Right ventricle myocardium superior (tissue), 1 donor: ENCODE measurements at places on chromosomes 4 and X.

- DNase-seq = no peak
Measured at GRCh38 chr4:56134266-56134665, 185.5 kb downstream of the CEP135 start.

DNA sequence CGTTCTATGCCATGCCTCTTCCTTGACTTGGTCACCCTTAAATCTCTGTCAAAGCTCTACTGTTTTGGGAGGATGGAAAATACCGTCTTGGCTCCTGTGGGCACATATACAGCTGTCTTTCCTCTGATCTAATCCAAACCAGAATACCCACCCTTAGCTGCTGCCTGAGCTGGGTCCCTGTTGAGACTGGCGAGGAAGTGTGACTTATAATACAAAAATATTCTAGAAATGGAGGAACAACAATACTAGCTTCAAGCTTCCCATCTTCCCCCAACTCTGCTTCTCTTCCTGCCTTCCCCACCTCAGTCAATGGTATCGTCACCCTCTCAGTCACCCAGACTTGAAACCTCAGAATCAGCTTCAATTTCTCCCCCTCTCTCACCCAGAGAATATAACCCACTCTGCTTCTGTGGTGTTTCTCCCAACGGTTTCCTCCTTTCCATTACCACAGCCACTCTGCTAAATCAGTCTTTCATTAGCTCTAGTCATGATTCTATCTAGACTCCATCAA is 599 bp upstream of the IL2RG start:
- DNase-seq = no peak

DNA sequence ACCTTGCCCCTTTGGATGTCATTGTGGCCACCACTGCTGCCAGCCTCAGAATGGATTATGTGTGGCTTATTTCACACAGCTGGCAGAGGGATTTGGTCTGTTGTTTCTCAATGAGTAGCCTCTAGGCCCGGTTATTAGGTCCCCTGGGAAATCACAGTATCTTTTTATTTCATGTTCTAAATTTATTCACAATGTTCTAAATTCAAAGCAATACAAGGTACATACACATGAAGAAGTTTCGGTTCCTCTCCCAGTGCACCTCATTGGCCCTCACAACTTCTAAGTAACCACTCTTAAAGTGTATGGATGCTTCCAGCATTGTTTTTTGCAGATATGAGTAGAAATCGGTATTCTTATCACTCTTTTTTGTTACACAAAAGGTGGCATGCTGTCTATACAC is 262.7 kb downstream of the RCHY1 start:
- DNase-seq = no peak

GRCh38 chr4:14924076-14924811 is 78.0 kb upstream of the CPEB2 start:
- DNase-seq = no peak

DNA sequence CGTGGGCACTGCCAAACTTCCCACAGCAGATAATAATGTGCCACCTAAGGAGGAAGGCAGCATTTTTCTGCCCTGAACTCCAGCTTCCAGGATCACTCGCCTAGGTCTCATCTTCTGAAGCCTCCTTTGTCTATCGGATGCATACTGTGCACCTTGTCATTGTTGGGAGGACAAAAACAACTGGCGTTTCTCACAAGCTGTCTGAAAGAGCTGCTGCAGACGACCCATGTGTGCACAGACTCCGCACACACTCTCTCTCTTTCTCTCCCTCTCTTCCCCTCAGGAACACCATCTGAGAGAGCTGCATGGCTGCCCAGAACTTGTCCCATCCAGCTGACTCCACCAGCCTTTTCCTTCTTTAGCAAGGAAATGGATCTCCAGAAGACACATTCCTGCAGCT is 83.0 kb downstream of the MAML3 start:
- DNase-seq = no peak

- DNase-seq = no peak
Measured at GRCh38 chr4:8742546-8742945, 129.1 kb downstream of the HMX1 start.

DNA sequence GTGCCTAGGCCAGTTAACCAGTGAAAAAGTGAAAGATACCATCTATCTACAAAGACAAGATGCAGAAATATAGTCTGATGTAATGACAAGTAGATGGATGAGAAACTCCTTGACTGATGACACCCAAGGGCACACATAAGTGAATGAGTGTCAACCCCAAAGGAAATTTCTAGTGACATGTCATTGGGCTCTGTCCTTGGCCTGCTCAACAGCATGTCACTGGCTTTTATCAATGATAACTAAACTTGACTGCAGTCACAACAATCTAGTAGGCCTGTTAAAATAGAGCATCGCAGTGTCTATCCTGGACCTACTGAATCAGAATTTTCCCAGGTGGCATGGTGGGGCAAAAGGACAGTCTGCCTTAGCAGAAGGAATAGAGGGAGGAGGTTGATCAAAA is 155.8 kb downstream of the TSPAN5 start:
- no peak for DNase-seq

- DNase-seq = no peak
Measured at GRCh38 chrX:153414856-153415510, 3.7 kb downstream of the ZFP92 start.

DNA sequence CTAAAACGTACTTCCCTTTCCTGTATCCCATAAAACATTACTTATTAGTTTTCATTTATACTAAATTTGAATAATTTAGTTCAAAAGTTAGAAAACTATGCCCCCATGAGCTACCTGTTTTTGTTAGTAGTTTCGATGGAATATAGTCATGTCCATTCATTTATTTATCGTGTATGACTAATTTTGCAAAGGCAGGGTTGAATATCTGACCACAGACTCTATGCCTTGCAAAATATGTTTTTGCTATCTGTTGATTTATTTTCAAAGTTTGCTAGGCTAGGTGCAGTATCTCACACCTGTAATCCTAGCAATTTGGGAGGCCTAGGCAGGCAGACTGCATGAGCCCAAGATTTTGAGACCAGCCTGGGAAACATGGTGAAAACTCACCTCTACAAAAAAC is 78.4 kb downstream of the PDS5A start:
- DNase-seq = no peak

- DNase-seq = no peak
Measured at GRCh38 chrX:126339928-126340327, 173.8 kb upstream of the DCAF12L2 start.

DNA sequence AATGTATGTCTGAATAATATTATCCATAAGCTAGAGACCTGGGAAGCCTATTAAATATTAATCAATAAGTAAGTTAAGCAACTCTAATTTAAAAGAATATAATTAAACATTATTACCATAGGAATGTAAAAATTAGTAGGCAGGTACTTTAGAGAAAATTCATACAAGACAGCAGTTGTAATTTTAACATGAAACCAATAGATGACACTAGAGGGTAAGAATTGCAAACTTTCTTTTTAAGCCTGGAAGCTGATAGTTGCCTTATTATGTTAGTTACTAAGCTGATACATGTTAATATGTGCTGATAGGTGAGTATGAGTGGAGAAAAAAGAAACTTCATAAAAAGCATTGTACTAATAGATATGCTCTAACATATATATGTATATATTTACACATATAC is 1157.4 kb downstream of the FAM133A start:
- DNase-seq = no peak

GRCh38 chr4:3266076-3266475 is 17.1 kb downstream of the MSANTD1 start:
- peak; percentile 21 for DNase-seq

DNA sequence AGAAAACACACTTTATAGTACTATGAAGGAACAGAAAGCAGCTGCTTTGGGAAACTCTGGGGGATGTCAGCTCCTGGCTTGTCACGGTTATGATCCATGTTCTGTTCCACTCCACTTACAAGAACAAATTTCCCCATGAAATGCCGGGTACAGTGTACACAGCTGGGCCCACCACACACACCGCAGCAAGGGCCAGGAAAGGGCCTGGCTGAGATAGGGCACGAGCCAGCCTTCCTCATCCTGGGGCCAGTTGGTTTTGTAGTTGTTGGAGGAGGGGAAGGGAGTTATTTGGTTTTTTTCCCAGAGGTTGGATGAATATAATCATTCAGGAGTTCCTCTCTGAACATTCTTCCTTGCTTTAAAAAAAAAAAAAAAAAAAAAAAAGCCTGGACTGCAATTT is 56.8 kb downstream of the SEPSECS start:
- DNase-seq = peak; percentile 64

- no peak for DNase-seq
Measured at GRCh38 chr4:111215755-111216154, 592.9 kb upstream of the PITX2 start.

DNA sequence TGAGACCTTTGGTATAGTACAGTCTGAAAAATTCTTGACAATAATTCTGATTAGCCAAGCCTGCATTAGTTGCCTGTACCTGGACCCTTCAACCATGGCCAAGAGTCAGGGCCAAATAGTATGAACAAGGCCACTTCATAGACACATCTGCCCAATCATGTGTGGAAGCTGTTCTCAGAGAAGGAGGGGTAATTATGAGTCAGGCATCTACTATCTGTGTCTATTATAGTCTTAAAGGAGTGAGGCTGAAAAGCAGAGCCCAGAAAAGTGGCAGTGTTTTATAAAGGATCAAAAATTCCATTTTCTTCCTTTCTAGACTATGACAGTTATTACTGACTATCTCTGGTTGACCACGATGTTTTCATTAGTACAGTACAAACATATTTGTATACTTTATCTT is 5.0 kb upstream of the ADGRL3 start:
- no peak for DNase-seq

DNA sequence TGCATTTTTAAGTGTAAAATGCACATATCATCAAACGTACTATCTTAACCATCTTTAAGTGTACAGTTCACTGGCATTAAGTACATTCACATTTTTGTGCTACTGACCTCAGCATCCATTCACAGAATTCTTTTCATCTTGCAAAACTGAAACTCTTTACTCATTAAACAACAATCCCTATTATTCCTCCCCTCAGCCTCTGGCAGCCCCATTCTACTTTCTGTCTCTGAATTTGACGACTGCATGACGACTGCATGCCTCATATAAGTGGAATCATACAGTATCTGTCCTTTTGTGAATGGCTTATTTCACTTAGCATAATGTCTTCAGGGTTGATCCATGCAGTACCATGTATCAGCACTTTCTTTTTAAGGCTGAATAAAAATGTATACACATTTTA is 38.7 kb downstream of the CNKSR2 start:
- no peak for DNase-seq

DNA sequence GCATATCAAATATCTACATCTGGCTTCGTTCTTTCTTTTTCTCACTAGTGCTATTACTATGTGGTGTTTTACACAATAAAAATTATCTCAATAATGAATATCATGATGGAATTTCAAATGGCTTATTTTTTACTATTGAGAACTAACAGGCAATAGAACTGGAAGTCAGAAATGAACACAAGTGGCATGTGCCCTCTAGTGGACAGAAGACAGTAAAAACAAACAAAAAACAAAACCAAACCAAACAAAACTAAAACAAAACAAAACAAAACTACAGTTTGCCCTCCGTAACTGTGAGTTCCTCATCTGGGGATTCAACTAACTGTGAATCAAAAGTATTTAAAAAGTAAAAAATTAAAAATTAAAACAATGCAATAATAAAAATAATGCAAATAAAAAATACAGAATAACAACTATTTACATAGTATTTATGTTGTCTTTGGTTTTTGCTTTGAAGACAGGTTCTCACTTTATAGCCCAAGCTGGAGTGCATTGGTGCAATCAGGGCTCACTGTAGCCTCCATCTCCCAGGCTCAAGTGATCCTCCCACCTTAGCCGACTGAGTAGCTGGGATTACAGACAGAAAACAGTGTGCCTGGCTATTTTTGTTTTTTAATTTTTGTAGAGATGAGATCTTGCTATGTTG is 195.6 kb upstream of the TACR3 start:
- DNase-seq = no peak

- DNase-seq = no peak
Measured at GRCh38 chr4:137422666-137423065, 109.6 kb downstream of the PCDH18 start.

DNA sequence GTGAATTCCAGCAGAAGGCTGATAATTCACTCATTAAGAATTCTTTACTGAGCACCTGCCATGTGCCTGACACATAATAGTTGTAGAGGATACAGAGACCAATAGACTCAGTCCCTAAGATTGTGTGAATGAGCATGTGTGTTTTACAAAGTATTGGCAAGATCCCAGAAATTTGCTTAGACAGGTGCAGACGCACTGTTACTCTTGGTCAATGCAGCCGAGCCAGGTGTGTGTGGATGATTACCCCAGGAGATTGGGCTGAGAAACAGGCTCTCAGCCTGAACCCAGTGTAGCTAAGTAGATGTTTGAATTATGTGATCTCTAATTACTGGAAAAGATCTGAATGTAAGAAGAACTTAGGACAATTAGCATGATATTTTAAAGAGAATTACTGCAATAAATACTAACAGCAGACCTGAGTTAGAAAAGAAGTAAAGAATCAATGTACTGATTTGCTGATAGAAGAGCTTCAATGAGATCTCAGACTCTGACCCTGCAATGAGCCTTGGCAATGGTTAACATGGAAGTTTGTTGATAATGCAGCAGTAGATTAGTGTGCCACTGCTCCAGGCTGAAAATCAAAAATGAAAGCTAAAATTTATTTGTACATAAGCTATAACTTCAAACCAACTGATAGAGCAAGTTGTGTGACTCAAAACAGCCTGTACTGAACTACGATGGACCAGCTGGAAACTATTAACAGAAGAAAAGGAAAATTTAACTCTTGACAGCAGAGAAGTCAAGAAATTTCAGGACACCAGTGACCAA is 32.2 kb upstream of the NDST4 start:
- no peak for DNase-seq

GRCh38 chr4:96767815-96768480 is 928.1 kb downstream of the PDHA2 start:
- no peak for DNase-seq

GRCh38 chr4:140931911-140932310 is 175.7 kb upstream of the TBC1D9 start:
- DNase-seq = no peak

GRCh38 chr4:68576272-68577125 is at the start of gene UGT2B17:
Gene UGT2B17 (minus strand): TSS chr4:68576322. CDS start chr4:68568484, 7,838 bp downstream.
- no peak for DNase-seq

DNA sequence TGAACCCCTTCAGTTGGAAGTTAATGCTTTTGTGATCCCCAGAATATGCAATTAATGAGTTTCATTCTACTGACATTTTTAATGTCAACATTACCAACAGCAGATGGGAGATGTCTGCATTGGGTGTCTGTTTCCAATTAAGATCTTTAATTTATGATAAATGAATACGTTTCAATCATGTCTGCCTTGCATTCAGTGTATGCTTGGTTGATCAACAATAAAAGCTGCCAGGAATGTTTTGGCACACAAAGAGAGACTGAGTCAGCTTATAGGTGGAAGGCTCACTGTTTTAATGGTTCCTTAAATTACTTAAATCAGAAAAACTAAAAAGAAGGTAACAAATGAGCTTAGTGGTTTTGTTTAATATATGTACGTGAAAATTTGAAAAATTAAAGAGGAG is 359.9 kb upstream of the CNKSR2 start:
- no peak for DNase-seq

DNA sequence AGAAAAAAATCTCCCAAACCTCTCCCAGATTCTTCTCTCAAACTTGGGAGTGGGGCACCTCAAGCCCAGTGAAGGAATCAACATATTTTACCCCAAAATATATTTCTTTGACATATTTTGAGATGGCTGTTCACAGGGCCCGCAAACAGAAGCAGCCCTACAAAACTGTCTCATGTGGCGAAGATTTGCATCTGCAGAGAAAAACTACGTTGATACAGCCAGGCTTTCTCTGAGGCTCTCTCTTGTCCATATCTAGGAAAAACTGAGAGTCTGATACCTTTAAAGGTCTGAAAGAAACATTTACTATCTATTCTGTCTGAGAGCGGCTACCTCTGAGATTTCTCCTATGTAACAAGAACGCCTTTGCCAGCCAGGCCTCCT is 23.3 kb upstream of the TMSB4X start:
- DNase-seq = no peak

GRCh38 chr4:175127314-175127713 is 209.2 kb downstream of the ADAM29 start:
- DNase-seq = no peak
